Stimulated activated CD8-positive, alpha-beta memory T cell treated with anti-CD3 and anti-CD28 coated beads, Interleukin-4, amount 100 ng/mL, for 1 hour (primary cell): ENCODE measurements at places on chromosomes 1 and 21.

- DNase-seq, result no peak
Observed at GRCh38 chr1:41015897-41016470, 5.5 kb downstream of the SLFNL1 start.

- no peak for DNase-seq
Observed at GRCh38 chr1:55338448-55338820, 123.3 kb upstream of the USP24 start.

- no peak for DNase-seq
Observed at GRCh38 chr1:197776351-197777105, 1.2 kb upstream of the DENND1B start.

DNA sequence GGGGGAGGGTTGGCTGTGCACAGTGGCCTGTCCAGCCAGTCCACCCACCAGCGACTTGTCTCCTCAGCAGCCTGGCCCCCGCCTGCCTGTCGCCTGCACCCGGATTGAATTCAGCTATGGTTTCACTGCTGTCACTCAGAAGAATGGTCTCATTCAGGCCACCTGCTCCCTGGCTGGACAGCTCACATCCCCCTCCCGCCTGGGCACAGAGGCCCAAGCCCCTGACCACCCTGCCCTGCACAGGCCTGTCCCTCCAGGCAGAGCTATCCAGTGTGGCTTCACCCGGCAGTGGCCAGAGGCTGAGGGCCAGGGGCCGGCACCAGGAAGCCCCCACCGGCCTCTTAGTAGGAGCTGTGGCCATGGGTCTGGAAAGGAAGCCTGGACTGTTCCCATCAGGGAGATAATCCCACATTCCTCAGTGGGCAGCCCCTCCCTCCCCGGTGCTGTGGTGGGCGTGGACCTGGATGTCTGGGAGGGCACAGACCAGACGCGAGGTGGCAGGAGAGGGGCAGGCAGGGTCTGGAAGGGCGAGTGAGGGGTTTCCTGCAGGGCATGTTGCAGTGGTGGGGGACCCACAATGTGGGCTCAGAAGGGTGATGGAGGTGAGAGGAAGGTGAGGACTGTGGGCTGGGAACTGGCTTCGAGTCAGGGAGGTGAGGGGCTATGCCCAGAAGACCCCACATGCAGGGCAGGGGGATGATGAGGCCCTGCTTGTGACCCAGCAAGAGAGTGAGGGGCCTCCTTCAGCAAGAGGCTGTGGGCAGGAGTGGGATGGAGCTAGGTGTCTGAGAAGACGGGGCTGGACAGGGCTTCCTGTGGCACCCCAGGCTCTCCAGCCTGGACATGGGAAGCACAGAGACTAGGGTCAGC lies 30.4 kb downstream of the WNT9A start:
- DNase-seq, result no peak

- no peak for DNase-seq
Observed at GRCh38 chr21:40373761-40374160, 473.2 kb downstream of the DSCAM start.

DNA sequence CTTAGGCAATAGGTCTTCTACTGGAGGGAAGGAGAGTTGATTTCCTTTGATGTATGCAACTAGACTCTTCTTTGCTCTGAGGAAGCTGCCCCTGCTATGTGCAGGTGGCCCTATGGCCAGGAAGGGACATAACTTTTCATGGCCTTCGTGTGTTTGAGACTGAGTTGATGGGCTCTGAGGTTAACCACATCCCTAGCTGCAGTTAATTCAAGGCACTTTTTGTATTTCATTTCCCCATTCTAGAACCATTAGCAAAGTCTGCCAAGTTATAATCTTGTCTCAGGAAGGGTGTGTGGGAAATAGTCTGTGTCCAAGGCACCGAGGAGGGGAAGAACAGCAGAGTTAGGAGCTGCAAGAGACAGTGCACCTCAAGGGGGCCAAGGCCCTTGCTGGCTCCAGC lies 2.5 kb downstream of the FCRL4 start:
- no peak for DNase-seq
